ENCODE measurements at places on chromosomes 5 and 9. TPM values are rescaled to one million over a fixed set of nuclear protein-coding genes. Genes with fewer than 3 reads are reported as not detected.

The DCTN4 gene
- 26.6 TPM for total RNA-seq

GRCh38 chr9:16119261-16120230 lies 566.7 kb downstream of the CCDC171 start:
- no peak for DNase-seq

GRCh38 chr5:20340126-20340525 lies 352.1 kb upstream of the CDH18 start:
- DNase-seq = no peak

DNA sequence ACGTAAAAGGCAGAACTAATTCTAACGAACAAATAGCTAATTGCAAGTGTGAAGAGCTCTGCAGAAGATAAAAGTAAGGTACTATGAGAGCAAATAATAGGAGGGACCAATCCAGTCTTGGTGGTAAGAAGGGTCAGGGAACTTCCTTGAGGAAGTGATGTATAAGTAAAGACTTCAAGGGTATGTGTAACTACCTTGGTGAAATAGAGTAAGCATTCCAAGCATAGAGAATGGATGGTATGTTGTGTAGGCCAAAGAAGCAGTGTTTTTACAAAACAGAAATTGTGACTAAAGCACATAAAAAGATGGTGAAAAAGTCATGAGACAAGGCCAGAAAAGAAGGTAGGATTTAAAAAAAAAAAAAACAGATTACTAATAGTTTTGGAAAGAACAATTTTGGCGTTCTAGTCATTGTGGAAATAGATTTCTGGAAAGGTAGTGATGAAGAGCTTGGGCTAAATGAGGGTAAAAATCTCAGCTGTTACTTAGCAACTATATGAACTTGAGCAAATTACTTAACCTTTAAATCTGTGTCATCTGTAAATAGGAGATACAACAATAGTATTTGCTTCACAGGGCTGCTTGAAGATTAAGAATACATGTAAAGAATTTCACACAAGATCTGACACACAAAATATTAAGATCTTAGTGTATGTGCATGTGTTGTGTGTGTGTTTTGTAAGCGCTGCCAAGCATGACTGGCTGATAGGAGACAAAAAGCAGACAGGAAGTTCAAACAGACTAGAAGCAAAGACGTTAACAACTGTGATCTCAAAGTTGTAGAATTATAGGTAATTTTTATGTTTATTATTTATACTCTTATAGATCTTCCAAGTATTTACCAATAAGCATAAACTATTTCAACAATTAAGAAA lies 73.5 kb downstream of the NR6A1 start:
- no peak for DNase-seq

The CXCL14 gene
- total RNA-seq = not detected

DNA sequence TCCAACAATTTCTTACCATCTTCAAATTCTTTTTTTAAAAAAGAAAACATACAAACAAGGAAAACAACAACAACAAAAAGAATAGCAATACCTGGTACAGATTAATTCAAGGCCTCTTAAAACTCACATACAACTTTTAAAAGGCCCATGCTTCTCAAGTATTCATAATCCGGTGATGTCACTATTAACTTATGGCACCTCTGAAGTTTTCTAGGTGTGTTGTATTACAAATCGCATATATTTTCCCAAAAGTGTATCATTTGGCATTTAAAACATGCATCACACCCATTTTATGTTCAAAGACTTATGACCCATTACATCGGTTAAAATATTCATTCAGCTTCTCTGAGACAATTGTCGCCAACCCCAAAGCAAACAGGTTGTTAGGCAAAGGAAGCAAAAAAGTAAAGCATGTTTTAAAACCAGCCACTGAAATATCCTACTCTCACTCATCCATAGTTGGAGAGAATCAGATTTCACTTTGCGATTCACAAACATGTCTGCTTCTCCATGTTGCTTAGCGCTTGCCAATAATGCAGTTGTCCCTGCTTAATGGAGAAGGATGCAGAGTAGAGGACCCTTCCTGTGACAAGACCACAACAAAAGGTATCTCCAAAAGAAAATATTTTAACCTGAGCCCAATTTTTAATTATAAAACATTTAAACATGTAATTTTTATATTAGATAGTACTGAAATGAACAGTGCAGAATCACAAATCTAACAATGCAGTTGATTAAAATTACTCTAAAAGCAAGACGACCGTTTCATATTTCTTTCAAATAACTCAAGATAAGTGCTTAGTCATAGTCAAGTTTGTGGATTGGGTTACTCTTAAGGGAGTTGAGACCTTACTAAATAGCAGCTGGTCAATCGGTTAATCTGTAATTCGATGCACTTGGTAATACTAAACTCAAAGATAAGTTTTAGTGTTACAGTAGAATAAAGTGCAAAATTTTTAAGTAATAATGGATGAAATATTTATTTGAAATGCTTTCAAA lies 1.6 kb downstream of the SKP1 start:
- no peak for DNase-seq

DNA sequence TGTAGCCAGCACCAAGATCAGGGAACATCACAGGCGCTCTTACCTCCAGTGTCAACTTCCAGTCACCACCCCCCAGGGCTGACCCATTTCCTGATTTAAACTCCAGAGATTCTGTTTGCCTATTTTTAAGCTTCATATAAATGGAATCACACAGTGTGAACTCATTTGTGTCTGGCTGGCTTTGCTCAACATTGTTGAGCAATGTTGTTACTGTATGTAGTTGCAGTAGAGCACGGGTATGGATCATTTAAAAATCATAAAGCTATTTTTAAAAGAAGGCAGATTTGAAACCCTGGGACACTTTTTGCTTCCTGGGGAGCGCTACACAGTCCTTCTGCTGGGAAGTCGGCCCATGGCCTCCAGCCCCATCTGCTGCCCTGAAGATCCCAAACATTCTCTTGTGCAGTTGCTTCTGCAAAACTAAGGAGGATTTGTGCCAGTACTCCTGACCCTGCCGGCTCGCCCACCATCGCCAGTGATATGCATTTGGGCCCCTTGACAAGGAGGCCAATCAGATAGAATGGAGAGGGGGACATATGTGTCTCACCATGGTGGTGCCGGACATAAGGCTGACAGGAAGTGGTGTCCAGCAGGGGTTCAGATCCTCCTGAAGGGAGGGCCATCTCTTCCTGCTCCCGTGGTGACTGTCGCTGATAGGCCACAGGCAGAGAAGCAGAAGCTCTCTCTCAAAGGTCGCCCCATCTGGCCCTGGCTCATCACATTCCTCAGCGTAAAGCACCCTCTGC lies 13.3 kb downstream of the DCANP1 start:
- DNase-seq = no peak

The GARIN3 gene
- not detected for total RNA-seq

- no peak for DNase-seq
These were observed 296.6 kb upstream of the RASA1 start for GRCh38 chr5:86971034-86971571.

DNA sequence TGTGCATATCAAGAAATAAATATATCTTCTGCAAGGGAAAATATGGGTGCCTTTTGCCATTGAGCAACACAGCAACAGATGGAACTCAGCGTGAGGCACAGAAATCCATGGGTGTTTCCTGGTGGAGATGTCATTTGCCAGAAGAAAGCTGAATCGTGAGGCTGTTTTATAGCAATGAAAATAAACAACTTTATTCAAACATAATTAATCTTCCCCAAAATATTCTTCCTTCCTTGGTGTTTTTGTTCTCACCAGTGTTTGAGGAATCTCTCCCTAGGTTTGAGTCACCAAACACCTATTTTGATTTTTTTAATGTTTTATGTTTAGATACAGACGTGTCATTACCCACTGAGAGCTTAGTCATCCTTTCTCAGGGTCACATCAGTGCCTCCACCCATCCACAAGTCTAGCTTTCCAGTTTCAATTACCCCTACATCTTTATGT lies 65.8 kb upstream of the PAPPA start:
- DNase-seq = no peak

DNA sequence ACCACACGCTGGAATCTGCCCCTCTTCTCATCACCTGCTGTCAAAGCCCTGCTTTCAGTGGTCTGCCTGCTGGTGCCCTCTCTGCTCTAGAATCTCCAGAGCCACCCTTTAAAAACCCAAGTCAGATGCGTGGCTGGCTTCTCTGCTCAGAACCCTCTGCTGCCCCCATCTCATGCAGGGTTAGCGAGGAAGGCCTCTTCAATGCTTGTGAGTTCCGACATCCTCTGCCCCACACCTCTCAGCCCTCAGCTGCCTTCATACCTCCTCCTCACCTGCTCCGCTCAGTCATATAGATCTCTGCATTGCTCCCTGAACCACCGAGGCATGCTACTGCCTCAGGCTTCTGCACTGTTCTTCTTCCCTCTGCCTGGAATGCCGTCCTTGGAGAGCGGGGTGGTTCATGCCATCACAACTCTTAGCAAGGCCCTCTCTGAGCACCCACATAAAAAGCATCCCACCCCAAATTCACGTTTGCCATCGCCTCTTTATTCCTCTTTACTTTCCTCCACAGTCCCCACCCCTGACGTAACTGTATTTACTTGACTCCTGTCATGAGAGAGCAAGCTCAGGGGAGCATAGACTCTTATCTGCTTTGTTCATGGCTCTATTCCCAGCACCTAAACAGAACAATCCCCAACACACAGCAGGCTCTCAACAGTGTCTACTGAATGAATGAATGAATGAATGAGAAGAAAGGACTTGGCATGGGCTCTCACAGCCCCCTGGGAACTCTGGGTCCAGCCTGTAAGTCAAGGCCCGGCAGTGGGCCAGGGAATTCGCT lies 10.4 kb downstream of the SHB start:
- no peak for DNase-seq

- DNase-seq = no peak
These were observed 155.0 kb downstream of the PBX3 start for GRCh38 chr9:125902214-125902613.

GRCh38 chr5:122815218-122815767 lies 30.1 kb upstream of the SNX24 start:
- no peak for DNase-seq

DNA sequence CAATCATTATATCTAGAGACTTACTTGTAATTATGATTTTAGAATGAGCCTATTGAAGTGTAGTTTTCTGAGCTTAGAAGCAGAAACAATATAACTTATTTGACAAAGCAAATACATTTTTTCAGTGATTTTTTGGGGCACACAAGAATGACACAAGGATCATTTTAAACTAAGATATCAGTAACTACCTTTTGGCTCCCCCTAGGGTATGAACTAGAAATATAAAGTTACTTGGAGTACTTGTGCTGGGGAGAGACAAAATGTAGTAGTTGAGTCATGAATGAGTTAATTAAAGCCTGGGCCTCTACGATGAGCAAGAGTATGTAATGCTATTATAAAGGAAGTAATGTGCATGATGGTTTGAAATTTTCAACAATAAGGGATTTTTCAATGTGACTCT lies 1244.1 kb upstream of the ACO1 start:
- no peak for DNase-seq

GRCh38 chr9:126435105-126435504 lies 108.5 kb downstream of the MVB12B start:
- no peak for DNase-seq

The RFESD gene
- 5.7 TPM for total RNA-seq

The BTNL3 gene
- not detected for total RNA-seq

- DNase-seq = no peak
These were observed 158.5 kb downstream of the TRPM3 start for GRCh38 chr9:70962761-70963440.

The DAB2IP gene
- 0.38 TPM for total RNA-seq

DNA sequence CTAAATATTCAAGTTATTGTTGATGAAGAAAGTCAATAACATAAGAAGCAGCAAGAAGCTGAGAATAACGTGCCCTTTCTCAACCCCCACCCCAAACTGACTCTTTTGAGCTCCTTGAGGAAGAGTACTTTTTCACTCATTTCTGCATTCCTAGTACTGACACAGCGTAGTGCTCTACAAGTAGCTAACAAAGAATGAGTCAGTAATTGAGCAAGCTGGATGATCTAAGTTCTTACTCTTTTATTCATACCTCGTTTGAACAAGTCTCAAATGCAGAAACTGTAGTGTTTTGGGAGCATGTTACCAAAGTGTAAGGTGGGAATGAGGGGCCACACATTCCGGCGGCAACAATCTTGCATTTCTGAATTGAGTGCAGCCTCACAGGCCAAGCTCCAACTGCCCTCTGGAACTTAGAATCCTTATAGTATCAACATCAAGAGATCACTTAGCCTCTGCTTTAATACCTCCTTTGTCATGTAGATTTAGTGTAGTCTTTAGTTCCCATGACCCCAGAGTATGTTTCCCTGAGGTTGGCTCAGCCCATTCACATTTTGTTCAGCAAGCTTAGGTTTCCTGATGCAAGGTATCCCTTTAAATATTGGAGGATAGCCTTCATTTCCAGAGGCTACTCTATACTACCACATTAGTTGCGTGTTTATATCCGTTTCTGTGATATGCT lies 152.0 kb downstream of the PRR16 start:
- DNase-seq = no peak

- no peak for DNase-seq
These were observed 92.1 kb upstream of the COX7C start for GRCh38 chr5:86525622-86526021.

DNA sequence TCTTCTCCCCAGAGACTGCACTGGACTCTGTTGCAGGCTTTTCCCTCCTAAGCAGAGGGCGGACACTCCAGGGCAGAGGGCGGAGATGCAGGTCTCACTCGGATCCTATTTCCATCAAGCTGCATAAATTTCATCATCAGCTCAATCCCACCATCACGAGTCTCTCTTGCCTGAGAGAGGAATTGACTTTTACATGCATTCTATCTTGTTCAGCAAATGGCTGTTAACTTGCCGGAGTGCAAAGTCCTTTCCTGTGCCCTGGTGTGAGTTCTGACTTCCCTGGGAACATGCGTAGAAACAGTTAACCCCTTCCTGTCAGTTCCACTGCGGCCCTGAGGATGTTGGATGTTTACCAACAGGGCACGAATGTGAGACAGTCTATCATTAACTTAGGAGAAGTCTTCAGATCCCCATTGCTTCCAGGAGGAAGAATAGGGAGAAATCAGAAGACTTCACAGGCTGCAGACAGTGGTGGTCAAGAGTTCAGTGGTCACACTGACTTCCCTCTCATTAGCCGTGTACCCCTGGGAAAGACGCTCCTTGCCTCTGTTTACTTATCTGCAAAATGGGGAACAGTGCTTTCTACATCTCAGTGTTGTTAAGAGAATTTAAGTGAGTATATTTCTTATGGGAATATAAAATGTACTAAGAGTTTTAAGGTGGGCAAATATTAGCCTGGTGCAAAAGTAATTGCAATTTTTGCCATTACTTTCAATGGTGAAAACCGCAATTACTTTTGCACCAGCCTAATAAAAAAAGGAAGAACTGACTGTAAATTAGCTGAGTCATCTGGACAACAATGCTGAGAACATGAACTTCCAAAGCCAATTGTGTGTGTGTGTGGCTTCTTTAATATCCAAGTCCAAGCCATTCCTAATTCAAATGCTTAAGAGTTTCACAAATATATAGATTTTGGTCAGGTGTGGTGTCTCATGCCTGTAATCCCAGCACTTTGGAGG lies 248.0 kb downstream of the DRD1 start:
- no peak for DNase-seq

- DNase-seq = no peak
These were observed 123.5 kb downstream of the TRIO start for GRCh38 chr5:14266686-14267085.
